ENCODE measurements at places on chromosomes 6 and 20.
A peak's percentile ranks its signal among the peaks of the same experiment; 100 is the strongest.

DNA sequence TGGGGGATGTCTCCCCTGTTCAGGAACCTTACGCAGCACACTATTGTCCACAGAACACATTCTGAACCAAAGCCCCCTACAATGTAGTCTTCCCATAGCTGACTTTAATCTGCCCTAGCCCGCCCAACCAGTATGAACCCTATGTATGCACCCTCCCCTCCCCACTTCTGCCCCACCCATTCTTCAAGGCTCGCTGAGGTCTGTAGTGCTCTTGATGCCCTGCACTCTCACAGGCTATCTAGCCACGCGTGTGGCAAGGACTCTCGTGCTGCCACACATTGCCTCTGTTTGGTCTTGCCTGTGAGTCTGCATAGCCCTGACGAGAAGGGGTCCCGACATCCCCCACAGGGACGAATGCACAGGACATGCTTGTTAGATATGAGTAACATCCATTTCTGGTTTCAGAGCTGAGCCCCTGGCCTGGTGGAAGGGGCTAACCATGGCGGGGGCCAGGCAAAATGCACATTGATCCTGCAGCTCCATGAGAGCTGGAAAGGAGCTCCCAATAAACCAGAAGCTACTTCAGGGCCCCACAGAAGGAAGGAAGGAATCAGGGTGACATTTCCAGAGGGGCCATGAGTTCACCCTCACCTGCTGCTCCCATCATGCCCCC lies 22.6 kb downstream of the MOCS1 start:
- no peak for DNase-seq

- peak; percentile 5 for DNase-seq
Observed at GRCh38 chr6:27994616-27995015, 37.6 kb downstream of the OR2B6 start.

- no peak for DNase-seq
Observed at GRCh38 chr6:93927731-93928130, 508.4 kb upstream of the EPHA7 start.

- no peak for DNase-seq
Observed at GRCh38 chr20:4664691-4665360, 56.9 kb upstream of the PRND start.

- peak; percentile 47 for DNase-seq
Observed at GRCh38 chr6:138973466-138974153, 14.4 kb downstream of the REPS1 start.

DNA sequence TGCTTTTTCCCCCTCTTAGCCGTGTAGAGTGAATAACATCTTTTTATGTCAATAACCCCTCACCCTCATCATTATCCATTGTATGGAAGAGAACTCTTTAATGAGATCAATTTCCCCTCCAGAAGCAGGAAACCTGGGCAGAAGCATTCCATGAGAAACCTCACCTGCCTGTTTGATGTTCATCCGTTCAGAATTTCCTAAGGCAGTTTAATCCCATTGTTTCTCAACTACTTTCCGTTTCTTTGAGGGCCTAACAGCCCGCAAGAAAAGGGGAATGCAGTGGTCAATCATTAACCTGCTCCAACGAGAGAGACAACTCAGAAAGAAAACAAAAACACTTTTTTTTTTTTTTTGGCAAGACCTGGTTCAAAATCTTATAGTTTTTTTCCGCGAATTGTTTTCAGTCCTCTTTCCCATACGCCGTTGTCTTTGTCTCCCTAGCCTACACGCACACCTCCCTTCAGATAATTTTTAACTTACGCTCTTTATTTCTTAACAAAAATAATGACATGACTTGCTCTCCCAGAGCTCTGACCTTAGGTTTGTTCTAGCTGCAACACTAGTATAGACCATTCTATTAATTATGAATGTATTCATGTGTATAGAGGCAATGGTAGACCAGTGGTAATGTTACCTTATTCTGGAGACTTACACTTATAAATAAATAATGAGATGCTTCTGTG lies 25.6 kb upstream of the ID4 start:
- DNase-seq: no peak

DNA sequence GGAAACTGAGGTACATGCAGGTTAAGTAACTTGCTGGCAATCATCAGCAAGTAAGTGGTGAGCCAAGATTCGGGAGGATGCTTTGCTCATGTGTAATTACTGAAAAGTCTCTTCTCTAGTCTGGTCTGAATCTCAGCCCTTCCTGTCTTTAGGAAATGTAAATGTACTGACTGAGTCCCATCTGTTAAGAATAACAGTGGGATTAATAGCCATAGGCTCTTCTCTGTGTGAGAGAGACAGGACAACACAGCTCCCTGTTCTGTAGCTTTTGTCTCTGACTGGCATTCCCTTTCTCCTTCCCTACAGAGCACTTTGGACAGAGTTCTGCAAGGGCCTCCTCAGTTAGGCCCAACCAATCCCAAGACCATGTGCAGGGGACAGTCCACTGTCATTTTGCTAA lies 131.3 kb upstream of the OGFRL1 start:
- DNase-seq: no peak

All from fibroblast of lung (primary cell).